ENCODE measurements at places on chromosomes 3 and 15.

GRCh38 chr3:20837676-20838302 lies 651.8 kb upstream of the SGO1 start:
- no peak for DNase-seq

- DNase-seq: no peak
Observed at GRCh38 chr3:171649911-171650592, 160.2 kb downstream of the PLD1 start.

GRCh38 chr3:136604961-136605360 lies 147.2 kb downstream of the STAG1 start:
- peak; percentile 52 for DNase-seq

- DNase-seq: peak; percentile 2
Observed at GRCh38 chr3:70433091-70433490, 120.7 kb upstream of the MDFIC2 start.

- no peak for DNase-seq
Observed at GRCh38 chr3:150653110-150653561, 50.0 kb downstream of the SELENOT start.

Measured in fibroblast of skin of abdomen (primary cell).